ENCODE measurements at places on chromosomes 16 and 17. TPM values are rescaled to one million over a fixed set of nuclear protein-coding genes. Genes with fewer than 3 reads are reported as not detected.

The PHOSPHO1 gene
- total RNA-seq: not detected

The TRIM47 gene
- 12.6 TPM for total RNA-seq

The NPIPB13 gene
- 10.2 TPM for total RNA-seq

The ARL5C gene
- not detected for total RNA-seq

The SYNRG gene
- 50.8 TPM for total RNA-seq

The CDH3 gene
- not detected for total RNA-seq

The SLC12A3 gene
- not detected for total RNA-seq

The OSGIN1 gene
- 0.86 TPM for total RNA-seq

The TP53TG3C gene
- not detected for total RNA-seq
